ENCODE measurements at places on chromosomes 2 and 18.

DNA sequence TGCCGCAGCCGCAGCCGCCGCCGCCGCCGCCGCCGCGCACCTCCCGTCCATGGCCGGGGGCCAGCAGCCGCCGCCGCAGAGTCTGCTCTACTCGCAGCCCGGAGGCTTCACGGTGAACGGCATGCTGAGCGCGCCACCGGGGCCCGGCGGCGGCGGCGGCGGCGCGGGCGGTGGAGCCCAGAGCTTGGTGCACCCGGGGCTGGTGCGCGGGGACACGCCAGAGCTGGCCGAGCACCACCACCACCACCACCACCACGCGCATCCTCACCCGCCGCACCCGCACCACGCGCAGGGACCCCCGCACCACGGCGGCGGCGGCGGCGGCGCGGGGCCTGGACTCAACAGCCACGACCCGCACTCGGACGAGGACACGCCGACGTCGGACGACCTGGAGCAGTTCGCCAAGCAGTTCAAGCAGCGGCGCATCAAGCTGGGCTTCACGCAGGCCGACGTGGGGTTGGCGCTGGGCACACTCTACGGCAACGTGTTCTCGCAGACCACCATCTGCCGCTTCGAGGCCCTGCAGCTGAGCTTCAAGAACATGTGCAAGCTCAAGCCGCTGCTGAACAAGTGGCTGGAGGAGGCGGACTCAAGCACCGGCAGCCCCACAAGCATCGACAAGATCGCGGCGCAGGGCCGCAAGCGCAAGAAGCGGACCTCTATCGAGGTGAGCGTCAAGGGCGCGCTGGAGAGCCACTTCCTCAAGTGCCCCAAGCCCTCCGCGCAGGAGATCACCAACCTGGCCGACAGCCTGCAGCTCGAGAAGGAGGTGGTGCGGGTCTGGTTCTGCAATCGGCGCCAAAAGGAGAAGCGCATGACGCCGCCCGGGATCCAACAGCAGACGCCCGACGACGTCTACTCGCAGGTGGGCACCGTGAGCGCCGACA is 2.4 kb downstream of the POU3F3 start:
- DNase-seq: no peak

DNA sequence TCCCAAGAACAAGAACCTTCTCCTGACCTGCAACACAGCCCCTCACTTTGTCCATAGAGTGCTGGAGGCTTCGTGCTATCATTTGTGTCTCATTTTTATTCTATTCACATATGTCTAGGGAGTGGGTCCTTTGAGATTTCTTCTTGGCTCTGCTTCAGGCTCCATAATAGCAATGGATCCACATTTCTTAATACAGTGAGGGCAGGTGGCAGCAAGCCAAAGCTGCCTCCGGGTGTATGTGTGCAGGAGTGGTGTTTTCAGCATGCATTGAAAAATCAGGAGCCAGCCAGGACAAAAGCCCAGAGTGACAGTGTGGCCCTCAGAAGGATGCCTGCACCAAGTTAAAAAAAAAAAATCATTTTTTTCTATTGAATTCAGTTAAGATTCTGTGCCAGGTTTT is 115.1 kb upstream of the PELI1 start:
- DNase-seq: no peak

DNA sequence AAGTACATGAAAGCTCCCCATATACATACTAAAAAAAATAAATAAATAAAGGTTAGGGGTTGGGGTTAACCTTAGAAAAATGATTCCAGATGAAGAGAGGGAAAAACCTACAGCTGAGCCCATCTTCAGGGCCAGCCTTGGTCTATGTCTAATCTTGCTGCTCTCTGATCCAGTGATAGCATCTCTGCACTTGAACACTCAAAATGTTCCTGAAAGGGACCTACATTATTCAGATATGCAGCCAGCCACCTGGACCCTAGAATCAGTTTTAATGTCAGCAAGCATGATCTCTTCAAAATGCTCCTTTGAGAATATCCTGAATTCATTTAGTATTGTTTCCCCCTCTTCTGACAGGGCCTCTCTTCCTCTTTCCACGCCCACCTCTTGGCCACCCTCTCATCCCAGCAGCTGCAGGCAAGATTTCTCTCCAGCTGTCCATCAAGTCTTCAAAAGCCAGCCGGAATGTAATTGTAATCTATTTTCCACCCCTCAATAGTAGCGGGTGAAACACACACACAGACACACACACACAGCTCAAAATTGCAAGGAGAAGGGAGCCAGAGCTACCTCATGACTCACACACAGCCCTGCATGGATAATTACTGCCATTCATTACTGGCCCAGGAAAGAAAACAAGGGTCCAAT is 135.5 kb downstream of the MYO3B start:
- DNase-seq: no peak

GRCh38 chr2:213696442-213696841 is 412.2 kb downstream of the SPAG16 start:
- DNase-seq: no peak

DNA sequence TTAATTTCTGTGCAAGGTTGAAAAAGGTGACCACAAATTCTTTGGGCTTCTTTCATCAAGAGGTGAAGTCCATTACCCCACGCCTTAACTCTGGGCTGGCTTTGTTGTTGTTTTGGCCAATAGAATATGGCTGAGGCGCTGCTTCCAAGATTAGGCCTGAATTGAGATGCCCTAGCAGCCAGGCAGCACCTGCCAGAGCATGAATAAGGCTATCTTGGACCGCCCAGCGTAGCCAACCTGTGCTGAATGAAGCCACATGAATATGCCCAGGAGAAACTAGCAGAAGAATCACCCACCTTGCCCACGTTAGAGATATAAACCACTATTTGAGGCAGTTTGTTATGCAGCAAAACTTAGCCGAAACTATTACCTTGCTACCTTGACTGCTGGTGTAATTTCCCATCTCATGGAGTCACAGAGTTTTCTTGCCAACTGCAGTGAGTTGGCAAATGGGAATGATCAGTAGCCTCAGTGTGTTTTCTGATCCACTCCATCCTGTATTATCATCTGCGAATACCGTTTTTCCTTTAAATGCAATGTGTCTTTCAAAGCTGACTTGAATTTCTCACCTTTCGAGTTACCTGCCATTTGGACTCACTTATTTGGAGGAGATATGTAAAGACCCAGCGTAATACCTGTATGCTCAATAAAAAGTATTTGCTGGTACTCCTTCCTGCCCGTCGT is 679 bp downstream of the TSGA10 start:
- no peak for DNase-seq

DNA sequence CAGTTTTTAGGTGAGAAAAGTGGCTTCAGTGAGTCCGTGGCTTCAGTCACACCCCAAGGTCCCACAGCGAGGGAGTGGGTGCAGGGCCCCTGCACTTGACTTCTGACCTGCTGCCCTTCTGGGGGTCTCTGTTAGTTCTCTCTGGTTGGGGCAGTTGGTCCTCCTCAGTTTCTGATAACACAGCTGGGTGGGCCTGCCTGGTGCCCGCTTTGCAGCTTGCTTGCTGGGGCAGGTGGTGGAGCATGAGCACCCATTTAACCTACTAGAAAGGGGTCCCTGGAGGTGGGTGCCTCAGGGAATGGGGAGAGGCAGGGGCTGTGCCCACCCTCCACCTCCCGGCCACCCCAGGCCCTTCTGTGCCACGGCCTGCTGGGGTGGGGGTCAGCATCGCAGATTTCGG is 83.2 kb downstream of the ASB1 start:
- DNase-seq: no peak

DNA sequence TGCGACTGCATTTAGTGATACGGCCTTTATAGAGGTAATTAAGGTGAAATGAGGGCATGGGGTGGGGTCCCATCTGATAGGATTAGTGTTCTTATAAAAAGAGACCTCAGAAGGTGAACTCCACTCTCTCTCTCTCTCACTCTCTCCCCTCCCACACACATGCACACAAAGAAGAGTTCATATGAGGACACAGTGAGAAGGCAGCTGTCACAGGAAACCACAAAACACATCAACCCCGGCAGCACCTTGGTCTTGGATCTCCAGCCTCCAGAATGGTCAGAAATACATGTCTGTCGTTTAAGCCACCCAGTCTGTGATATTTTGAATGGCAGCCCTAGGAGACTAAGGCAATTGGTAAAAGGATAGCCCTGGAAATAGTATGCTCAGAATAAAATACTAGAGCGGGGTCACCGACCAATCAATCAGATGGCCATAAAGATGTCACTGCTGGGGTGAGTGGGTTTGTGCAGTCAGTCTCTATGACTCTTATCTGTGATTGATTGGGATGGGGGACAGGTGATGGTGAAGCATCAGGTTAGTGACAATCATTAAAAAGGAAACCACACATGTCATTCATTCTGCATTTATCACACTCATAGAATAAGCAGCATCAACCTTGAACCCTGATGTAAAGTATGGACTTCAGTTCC is 118.9 kb upstream of the POU3F3 start:
- DNase-seq: peak; percentile 83

- DNase-seq: no peak
Measured at GRCh38 chr2:95375532-95376150, 26.9 kb upstream of the FAHD2A start.

DNA sequence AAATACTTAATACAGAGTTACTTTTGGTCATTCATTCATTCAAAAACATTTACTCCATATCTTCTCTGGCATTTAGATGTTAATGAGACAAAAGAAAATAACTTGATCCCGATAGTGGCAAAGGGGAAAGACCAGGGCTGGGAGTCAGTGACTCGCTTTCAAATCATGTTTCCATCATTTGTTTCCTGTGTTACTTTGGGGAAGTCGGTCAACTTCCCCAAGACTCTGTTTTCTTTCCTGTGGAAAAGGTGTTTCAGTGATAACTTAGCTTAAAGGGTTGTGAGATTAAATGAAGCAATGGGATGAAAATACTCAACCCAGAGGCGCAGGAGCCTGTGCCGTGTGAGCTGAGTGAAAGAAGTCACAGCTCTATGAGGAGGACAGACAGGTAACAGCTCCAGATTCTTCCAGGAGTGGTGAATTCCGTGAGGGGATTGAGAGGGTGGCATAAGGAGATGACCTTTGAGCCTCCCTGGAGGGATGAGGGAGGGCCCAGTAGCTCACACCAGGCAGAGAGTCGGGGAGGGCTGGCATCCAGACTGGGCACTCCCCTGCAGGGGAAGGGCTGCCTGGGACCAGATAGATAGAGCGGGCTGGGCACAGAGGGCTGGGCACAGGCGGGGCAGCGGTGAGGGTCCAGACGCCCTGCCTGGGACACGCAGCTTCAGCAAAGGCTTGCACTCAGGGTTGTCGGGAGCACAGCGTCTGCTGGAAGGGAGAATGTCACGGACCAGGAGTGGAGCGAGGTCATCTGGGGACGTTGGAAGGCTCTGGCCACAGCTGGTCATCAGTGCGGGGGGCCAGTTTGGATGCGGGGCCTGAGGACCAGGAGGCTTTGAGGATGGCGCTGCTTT is 70.1 kb downstream of the TSHZ1 start:
- no peak for DNase-seq

GRCh38 chr2:111155610-111156009 is 34.9 kb downstream of the BCL2L11 start:
- DNase-seq: no peak

DNA sequence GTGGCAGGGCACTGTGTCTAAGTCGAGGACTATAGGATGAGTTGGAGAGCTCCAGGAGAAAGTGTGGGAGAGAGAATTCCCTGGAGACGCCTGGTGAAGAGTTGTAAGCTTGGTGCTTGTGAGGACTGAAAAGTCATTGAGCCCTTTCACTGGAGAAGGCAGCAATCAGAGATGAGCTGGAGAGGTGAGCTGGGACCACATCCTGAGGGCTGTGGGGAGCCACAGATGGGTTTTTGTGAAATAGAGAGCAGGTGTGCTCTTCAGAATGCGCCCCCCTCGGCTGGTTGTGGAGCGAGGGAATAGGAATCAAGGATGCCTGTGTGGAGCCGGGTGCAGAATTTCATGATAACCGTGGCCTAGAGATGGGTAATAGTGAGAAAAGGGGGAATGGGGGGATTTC is 224.3 kb downstream of the KLHL29 start:
- DNase-seq: no peak

GRCh38 chr2:99957332-99958133 is 184.9 kb downstream of the AFF3 start:
- DNase-seq: no peak

GRCh38 chr2:143582046-143582747 is 453.0 kb downstream of the ARHGAP15 start:
- no peak for DNase-seq

DNA sequence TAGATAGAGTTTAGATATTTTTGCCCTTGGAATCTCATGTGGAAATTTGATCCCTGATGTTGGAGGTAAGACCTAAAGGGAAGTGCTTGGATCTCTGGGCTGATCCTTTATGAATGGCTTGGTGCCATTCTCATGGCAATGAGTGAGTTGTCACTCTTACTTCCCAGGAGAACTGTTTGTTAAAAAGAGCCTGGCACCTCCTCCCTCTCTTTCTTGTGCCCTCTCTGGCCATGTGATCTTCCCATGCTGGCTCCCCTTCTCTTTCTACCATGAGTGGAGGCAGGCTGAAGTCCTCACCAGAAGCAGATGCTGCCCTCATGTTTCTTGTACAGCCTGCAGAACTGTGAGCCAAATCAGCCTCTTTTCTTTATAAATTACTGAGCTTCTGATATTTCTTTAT is 276.9 kb downstream of the ZNF804A start:
- DNase-seq: no peak

DNA sequence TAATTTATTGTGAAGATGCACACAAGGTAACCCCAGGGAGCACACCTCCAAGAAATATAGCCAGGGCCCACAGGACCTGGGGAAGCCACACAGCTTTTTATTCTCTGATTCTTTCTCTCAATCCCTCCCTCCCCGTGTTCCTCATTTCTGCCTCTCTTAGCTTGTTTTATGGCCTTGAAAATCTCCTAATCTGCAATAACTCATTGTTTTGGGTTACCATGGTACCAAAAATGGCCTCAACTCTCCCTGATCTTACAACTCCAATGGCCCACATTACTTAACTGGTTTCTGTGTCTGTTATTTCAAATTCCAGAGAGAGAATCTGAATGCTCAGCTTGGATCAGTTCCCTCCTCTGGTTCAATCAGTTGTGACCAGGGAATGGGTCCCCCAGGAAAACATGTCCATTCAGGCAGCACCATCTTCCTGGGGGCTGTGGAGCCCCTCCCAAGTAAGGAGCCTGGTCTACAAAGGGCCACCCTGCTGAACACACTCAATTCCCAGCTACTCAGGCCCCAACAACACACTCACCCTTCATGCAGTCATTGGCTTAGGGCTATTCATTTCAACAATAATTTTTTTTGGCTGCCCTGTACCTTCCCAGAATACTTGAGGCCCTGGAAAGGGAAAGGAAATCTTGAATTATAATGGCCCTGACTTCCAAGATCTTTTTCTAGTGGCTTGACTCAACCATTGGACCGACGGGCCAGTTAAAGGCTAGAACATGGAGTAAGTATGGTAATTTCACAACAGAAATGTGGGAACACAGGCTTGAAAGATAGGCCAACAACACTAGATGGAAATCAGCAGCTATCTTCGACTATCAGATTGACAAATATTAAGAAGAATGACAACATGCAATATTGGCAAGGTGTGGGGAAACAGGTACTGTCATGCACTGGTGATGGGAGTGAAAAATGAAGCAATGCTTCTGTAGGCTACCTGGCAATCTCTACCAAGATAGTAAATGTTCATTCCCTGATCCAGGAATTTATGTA is 41.6 kb upstream of the ST3GAL5 start:
- DNase-seq: no peak

GRCh38 chr2:45617496-45617895 is 6.4 kb upstream of the SRBD1 start:
- DNase-seq: no peak

GRCh38 chr2:98576666-98577312 is 31.5 kb downstream of the COA5 start:
- DNase-seq: no peak

- no peak for DNase-seq
Measured at GRCh38 chr2:8571792-8572499, 109.9 kb upstream of the ID2 start.
